ENCODE measurements at places on chromosomes 1 and 21. TPM values are rescaled to one million over a fixed set of nuclear protein-coding genes. Genes with fewer than 3 reads are reported as not detected.
A peak's percentile ranks its signal among the peaks of the same experiment; 100 is the strongest.

TNFSF4 gene
- 0.44 TPM for total RNA-seq

DNA sequence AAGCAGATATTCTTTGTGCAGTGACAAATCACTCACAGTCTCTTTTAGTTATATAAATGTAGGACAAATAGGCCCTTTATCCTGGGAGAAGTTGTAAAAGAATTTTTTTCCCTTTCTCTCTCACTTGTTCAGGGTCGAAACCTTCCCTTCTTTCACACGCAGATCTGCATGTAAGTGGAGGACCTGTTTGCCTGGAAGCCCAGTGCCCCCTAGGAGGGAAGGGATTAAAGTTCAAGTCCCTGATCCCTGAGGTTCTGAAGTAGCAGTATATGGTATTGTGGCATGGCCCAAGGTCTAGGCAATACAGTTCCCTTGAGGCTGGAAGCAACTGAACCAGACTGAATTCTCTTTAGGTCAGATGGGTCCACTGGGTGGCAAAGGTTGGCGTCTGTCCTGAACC lies 48.6 kb upstream of the PTGFRN start:
- H3K4me3 ChIP-seq = no peak overlapping the region
- DNase-seq = no peak
- peaks cover under 1% of the 10 kb centered on the region for H3K4me1 ChIP-seq
- no peaks in the 10 kb centered on the region for H3K36me3 ChIP-seq

DNA sequence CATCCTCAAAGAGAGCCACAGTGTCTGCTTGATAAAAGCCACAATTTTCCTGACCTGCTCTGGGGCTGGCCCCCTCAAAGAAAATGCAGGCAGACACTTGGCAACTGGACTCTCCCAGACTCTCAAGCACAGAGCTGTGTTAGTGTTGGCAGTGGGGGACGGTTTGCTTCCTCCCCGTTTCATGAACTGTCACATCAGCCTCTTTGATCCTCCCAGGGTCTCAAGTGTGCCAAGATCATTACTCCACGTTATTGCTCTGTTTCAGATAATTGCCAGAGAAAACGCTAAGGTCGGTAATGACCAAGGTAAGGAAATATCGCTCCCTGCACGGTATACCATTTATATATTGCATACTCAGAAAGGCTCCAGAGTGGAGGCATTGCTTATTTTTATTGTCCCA lies 138.8 kb downstream of the NTMT2 start:
- no peaks in the 10 kb centered on the region for H3K27me3 ChIP-seq
- H3K4me3 ChIP-seq = no peak overlapping the region
- no peaks in the 10 kb centered on the region for H3K36me3 ChIP-seq
- no peaks in the 10 kb centered on the region for H3K4me1 ChIP-seq

GRCh38 chr1:111876631-111877030 lies 112.8 kb downstream of the KCND3 start:
- no peak for DNase-seq
- H3K4me1 ChIP-seq = peaks cover 88% of the 10 kb centered on the region
- H3K27me3 ChIP-seq = no peaks in the 10 kb centered on the region
- no peaks in the 10 kb centered on the region for H3K36me3 ChIP-seq

DNA sequence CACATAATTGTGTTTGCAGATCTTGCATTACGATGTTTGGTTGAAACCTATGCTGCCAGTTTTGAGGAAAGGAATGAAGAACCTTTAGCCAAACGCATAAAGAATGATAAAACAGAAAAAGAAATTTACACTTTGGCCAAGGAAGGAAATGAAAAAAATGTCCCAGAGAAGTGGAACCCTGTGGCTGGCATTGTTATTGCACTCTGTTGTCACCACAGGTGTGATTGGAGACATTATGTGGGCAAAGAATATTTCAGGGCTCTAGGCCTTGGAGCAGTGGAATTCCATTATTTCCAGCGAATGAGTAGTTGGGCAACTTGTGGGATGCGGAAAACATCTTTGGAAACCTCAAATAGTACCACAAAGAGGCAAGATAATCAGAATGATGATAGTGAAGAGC lies 14.9 kb downstream of the TRMT13 start:
- peaks cover 91% of the 10 kb centered on the region for H3K36me3 ChIP-seq
- H3K4me1 ChIP-seq = no peaks in the 10 kb centered on the region
- no peak overlapping the region for H3K27ac ChIP-seq
- H3K27me3 ChIP-seq = no peaks in the 10 kb centered on the region
- H3K4me3 ChIP-seq = no peak overlapping the region

DNA sequence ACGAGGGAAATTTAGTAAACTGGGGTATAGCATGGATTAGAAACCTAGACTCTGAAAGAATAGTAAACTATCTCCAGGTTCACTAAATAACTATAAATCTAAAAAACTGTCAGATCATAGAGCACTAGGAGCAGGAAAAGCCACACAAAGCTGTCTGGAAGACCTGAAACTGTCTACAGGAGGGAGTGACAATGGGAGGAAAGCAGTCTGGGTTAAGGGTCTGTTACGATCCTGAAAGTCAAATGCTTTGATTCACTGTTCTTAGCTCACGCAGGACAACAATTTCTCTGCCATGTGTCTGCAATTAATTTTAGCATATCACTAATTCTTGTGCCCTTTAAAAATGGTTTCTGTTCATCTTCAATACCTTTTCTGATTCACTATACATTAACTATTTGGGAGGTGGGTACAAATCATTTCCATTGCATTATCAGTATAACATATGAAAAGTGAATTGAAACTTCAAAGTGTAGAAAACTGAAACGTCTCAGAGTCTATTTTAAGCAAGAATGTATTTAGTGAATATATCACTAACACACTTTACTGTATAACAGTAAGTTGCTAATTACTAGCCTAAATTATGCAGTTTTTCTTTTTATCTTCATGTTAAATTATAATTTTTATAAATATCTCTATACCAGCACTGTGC lies 18.4 kb downstream of the CEP170 start:
- no peak for DNase-seq
- H3K4me3 ChIP-seq = no peak overlapping the region
- peaks cover 6% of the 10 kb centered on the region for H3K36me3 ChIP-seq
- H3K4me1 ChIP-seq = peaks cover 50% of the 10 kb centered on the region
- no peaks in the 10 kb centered on the region for H3K27me3 ChIP-seq
- H3K27ac ChIP-seq = peak overlapping the region; percentile 47
